ENCODE measurements at places on chromosomes 16 and 17.

- no peak for DNase-seq
Measured at GRCh38 chr17:8923762-8924161, 41.7 kb downstream of the PIK3R5 start.

DNA sequence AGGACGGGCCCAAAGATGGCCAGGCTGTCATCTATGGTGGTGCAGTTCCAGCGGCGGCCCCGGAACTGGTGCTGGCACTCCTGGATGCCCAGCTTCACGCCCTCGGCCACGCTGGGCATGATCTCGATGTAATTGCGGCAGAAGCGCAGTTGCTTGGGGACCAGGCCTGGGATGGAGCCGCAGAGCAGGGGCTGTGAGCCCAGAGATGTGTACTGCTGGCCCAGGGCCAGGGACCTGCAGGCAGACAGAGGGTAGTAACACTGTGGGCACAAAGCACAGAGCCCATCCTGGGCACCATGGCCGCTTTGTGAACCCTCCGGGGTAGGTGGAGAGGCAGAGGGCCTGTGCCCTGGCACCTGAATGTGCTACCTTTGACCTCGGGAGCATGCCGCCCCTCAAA is 44.8 kb downstream of the WNT3 start:
- DNase-seq, result no peak

DNA sequence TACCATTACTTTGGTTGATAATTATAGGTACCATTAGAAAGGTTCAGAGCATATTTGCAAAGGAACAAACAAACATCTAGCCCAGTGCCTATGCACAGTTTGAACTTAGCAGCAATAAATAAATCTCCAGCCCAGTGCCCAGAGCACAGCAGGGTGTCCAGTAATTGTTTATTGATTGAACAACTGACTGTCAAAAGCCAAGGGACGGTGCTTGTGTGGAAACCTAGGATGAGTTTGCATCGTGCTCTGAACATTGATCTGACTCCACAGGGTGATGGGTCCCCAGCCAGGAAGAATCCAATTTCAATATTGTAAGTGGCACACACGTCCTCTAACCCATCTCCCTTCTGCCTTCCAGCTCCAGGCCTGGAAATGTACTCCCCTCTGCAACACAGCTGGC is 625.5 kb upstream of the C16orf82 start:
- DNase-seq, result no peak

DNA sequence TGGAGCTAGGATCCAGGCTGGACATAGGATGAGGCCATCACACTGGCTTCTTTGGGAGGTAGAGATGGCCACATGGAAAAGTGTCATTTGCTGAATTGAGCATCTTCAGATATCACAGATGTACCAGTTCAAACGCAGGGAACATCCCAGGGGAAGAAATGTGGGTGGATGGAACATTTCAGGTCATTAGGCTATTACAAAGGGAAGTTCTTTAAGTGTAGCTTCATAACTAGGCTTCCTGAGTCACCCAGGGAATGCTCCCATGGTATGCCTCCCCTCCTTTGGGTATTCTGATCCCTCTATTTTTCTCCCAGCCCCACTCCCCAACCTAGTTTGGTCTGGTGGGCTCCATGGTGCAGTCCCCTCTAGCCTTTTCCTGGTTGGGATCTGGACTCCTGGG is 69.8 kb upstream of the IRX3 start:
- no peak for DNase-seq

GRCh38 chr16:49660626-49661025 is 195.3 kb downstream of the ZNF423 start:
- no peak for DNase-seq

DNA sequence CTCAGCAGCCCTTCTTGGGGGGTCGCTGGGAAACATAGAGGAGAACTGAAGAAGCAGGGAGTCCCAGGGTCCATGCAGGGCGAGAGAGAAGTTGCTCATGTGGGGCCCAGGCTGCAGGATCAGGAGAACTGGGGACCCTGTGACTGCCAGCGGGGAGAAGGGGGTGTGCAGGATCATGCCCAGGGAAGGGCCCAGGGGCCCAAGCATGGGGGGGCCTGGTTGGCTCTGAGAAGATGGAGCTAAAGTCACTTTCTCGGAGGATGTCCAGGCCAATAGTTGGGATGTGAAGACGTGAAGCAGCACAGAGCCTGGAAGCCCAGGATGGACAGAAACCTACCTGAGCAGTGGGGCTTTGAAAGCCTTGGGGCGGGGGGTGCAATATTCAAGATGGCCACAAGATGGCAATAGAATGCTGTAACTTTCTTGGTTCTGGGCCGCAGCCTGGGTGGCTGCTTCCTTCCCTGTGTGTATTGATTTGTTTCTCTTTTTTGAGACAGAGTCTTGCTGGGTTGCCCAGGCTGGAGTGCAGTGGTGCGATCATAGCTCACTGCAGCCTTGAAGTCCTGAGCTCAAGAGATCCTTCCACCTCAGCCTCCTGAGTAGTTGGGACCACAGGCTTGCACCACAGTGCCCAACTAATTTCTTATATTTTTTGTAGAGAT is 3.4 kb downstream of the STH start:
- DNase-seq, result peak; percentile 80

GRCh38 chr17:75074532-75074931 is 13.2 kb upstream of the SLC16A5 start:
- DNase-seq, result no peak

DNA sequence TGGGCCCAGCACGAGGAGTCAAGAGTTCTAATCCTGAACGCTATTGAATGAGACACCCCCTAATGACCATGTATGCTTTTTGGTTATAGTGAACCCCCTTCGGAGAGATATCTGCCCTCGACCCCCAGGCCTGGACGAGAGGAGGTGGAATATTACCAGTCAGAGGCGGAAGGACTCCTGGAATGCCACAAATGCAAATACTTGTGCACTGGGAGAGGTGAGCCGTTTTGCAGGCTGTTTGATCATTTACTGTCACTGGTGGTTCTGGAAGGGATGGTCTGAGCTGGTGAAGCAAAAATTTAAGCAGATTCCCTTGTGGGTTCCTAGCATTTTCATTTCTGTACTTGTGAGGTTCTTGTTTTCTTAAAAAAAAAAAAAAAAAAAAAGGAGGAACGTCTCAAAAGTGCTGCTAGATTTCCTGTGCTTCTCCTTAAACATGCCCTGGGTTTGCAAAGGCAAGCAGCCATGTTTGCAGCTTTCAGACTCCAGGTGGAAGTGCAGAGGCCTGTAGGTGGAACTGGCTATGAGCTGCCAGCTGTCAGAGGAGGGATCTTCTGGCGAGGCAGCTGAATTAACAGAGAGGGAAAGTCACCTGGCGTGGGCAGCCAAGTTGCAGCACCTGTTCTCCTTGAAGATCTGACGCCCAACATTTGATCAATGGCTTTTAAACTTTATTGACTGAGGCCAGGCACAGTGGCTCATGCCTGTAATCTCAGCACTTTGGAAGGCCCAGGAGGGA is 3.5 kb downstream of the MARVELD3 start:
- peak; percentile 6 for DNase-seq

GRCh38 chr17:4136373-4136772 is 6.5 kb downstream of the ZZEF1 start:
- no peak for DNase-seq

DNA sequence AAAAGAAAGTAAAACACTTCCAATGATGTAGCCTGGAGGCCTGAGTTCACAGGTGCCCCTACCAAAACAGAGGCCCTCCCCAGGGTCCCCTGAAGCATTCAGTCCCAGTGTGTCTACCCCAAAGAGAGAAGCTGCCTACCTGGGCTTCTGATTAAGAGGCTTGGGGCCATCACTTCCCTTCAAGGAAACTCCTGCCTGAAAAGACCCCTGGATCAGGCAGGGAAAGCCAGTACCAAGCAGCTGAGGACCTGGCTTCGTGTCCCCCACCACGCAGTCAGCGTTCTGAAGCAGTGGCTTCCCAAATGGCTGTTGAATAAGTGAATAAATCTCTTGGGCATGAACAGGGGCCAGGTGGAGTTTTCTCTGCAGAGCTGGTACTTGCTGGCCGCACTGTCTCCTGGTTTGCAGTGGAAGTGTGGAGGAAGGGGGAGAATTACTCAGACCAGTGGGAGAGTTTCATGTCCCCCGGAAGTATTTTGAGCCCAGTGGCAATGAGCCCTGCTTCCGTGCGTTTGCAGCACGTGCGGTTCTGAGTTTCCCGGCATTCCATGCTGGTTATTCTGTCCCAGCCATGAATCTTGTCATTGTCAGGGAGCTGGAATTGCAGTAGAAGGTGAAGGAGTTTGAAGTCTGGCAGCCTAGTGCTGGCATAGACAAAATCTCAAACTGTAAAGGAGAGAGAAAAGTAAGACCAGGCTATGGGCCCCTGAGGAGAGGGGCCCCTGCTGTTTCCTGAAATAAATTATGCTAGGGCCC is 27.0 kb downstream of the RMI2 start:
- no peak for DNase-seq

GRCh38 chr16:8729779-8730334 is 55.4 kb downstream of the ABAT start:
- no peak for DNase-seq

- DNase-seq, result no peak
Measured at GRCh38 chr17:61799812-61800484, 63.4 kb downstream of the BRIP1 start.

DNA sequence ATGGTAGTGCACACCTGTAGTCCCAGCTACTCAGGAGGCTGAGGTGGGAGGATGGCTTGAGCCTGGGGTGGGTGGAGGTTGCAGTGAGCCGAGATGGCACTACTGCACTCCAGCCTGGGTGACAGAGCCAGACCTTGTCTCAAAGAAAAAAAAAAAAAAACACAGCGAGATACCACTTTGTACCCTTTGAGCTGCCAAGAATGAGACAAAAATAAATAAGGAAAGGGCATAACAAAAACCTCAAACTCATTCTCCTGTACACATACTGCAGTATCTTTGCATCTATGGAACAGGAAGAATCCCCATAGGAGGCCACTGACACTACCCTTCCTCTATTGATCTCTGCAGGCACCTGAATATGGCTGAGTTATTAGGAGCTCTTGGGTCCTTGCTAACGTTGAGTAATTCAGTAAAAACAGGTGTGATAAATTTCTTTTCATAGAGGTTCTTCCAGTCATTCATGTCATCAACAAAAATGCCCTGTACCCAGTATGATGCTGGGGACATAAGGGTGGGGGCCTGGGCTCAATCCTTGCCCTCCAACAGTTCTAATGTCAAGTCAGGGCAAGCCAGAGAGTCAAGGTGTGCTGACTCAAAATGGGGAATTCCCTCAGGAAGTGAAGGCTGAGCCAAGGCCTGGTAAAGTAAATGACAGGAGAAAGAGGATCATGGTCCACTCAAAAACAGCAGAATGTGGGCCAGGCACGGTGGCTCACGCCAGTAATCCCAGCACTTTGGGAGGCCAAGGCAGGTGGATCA is 26.9 kb downstream of the RANBP10 start:
- no peak for DNase-seq

DNA sequence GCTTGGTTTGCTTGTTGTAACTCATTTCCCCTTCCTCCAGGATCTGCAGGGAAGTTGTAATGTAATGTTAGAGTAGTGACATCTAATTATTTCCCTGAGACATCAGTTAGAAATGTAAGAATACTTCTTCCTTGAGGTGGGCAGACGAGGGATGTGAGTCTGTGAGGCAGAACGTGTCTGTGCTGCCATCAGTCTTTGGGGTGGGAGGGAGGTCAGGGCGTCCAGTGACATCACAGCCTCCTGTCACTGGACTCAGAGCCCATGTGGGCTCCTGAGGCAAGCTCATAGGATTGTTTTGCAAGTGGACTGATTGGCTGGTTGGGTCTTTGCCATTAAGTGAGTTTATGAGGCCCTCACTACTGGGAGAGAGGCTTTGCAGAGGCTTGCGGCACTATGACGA is 188.8 kb downstream of the CCDC182 start:
- DNase-seq, result no peak

DNA sequence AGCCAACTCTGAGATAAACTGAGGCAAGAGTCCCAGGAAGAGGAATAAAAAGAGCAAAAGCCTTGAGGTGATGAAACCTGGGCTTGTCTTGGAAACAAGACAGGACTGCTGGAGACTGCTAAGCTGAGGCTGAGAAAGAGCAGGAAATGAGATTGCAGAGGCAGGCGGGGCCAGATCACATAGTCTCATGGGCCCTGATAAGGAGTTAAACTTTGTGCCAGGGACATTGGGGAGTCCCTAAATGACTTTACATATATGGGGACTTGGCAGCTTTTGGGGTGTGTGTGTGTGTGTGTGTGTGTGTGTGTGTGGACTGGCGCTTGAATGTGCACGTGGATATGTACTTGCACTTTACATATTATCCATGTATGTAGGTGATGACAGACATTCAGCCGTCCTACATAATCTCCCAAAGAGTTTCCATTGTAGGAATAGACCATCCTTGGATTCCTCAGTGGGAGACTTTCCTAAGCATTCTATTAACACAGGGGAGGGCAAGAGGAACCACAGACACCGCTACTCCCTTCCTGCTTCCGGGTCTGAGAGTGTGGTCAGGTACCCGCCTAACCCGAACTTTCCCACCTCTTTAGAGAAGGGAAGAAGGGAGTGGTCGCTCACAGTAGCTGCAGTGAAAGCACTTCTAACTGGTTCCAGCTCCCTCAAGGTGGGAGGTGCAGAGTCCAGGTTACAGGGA is 123.1 kb downstream of the LYRM1 start:
- DNase-seq, result no peak

GRCh38 chr17:49952209-49952911 is 16.6 kb upstream of the DLX4 start:
- DNase-seq, result peak; percentile 75

DNA sequence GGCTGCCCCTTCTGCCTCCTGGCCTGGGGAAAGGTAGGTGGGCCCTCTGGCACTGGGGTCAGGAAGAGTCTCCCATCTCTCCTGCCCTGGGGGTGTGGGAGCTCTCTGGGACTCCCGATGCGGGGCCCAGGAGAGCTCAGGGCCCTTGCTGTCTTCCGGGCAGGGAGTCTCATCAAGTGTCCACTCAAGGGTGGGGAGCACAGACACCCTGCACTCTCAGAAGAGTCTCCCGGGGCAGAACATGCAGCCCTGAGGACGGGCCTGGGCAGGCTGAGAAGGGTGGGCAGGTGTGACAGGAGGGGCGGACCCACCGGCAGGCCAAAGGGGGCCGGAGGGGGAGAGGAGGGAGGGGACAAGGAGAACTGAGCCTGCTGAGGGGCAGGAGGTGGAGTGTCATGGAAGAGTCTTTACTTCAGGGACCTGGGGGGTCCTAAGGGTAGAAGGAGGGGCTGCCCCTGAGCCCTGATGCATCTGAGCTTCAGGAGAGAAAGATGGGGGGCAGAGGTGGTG is 8.4 kb upstream of the PKMYT1 start:
- no peak for DNase-seq

GRCh38 chr17:28807925-28808634 is 34.5 kb downstream of the FAM222B start:
- peak; percentile 82 for DNase-seq

- DNase-seq, result peak; percentile 27
Measured at GRCh38 chr17:17818088-17818526, 18.7 kb downstream of the SREBF1 start.

- no peak for DNase-seq
Measured at GRCh38 chr17:43437756-43438155, 39.0 kb downstream of the ARL4D start.

DNA sequence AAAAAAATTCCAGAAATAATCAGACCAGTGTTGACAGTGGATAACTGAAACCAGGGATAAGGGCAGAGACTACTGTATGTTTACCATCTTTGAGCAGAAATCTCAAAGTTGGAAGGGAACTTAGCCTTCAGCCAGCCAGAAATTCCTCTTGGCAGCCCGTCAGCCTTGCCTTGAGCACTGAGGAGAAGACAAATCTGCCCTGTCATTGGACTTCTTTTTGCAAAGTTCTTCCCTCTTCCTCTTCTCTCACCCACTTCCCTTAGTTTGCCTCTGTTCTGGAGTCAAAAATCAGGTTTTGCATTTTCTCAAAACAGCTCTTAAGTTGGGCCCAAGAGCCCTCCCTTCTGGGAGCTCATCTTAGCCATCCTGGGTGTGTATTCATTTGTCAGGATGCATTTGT is 6.2 kb downstream of the TUFM start:
- no peak for DNase-seq
